Stimulated activated CD8-positive, alpha-beta memory T cell treated with anti-CD3 and anti-CD28 coated beads, Interleukin-2, amount 100 ng/mL, for 48 hours (primary cell): ENCODE measurements at places on chromosomes 16 and 17.
A peak's percentile ranks its signal among the peaks of the same experiment; 100 is the strongest.

DNA sequence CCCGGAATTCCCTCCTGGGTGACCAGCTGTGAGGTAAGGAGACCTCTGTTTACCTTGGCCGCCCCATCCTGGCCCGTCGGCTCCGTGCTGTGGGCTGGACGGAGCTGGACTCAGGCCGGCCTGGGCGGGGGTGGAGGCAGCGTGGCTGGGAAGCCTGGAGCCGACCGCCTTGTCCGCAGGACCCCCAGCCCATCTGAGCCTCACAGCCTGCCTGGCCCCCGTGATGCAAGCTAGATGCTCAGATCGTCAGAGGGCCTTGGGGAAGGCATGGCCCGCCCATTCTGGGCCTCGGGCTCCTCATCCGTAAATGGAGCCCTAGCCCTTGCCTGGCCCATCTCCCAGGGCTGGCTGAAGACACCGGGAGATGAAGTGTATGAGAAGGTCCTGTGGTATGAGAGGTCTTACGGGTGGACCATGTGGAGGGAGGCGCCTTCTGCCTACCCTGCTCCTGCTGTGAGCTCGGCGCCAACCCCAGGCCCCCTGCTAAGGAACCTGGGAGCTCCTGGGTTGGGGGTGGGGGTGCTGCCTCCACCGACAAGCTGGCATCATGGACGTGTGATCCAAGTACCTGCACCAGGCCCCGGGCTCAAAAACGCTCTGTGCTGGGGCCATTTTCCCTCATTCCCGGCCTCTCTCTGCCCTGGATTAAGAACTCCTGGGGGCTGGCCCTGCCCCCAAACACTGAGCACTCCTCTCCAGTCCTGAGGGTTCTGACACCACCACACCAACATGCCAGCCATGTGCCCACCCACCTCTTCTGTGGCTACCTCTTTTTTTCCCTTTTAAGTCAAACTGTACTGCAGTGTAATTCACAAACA is 5.4 kb upstream of the P2RX1 start:
- no peak for DNase-seq

DNA sequence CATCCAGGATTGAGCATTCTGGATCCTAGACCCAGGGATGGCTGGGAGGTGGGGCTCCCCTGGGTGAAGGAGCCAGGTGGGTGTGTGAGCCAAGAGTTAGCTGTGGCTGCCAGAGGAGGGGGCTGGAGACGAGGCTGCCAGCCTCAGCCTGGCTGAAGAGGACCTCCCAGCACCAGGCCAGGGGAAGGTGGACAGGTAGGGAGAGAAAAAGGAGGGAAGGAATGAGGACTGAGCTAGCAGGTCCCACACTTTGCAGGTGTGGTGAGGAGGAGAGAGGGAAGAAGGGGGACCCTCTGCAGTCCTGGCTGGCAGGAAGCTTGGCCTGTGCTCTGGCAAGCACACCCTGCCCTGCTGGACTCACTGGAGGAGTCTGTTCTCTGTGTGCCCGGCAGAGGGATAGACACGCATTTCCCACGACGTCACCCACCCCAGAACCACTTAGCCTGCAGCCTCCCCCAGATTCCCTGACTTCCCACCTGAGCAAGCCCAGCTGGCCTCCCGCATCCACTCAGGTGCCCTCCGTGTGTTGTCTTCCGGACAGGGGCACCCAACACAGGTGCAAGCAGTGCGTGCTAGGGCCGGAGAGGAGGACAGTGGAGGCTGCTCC is 42.0 kb downstream of the SOCS3 start:
- no peak for DNase-seq

DNA sequence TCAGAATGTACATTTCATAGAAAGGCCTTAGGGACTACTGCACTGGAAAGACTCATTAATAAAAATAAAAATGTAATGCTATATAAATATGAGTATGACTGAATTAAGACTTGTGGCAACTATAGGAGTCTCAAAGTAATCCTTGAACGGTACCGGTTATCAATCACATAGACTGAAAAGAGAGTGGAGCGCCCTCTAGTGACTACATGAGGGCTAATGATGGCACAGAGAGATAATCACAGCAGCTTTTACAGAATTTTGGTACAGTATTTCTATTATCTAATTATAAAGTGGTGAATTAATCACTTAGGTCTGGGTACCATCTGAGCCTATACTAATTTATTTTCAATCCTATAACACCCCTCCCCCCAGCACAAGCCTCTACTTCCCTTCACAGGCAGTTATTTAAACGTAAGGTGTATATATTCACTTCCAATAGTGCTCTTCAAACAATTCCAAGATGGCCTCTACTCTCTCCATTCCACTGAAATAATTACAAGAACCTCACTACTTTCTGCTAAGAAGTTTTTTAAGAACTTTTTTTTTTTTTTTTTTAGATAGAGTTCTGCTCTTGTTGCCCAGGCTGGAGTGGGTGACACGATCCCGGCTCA is 40.7 kb upstream of the ANKFY1 start:
- DNase-seq = peak; percentile 17

DNA sequence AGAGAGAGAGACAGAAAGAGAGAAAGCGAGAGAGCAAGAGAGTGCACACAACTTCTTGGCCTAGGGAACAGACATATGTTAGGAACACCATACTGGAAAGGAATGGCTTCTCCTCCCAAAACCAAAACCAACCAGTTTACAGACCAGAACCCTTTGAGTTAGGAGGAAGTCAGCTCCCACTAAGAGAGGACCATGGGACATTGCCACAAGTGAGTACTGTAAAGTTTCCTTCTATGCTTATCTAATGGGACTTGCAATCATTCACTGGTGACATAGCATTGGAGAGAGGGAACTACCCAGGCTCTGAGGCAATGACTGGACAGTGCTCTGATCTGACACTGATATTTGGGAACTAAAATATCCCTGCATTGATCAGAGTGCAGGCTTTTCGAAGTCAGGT is 32.4 kb downstream of the TBC1D3B start:
- no peak for DNase-seq

DNA sequence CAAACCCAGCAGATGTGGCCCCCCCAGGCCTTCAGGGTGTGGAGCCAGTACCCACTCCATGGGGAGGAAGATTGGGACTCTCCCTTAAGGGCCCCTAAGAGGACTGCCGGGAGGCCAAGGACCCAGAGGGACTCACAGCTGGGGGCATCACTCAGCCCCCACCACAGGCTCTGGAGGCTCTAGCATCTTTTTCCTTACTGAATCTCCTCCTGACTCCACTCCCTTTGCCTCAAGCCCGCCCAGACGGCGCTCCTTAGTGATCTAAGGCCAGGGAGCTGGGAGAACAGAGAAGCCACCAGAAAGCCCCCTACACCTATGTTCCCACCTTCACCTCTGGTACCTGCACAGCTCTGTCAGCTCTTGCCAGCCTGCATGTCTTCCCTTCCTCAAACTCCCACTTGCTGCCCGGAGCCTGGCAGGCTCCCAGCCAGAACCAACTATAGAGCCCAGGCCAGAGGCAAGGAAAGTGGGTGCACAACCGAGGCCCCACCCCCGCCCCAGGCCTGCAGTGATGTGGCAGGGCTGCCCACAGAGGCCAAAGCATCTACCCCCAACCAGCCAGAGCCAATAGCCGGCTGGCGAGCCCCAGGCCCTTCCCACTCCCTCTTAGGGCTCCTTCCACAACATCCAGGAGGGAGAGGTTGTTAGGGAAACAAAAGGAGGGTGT is 22.3 kb upstream of the MPO start:
- no peak for DNase-seq

DNA sequence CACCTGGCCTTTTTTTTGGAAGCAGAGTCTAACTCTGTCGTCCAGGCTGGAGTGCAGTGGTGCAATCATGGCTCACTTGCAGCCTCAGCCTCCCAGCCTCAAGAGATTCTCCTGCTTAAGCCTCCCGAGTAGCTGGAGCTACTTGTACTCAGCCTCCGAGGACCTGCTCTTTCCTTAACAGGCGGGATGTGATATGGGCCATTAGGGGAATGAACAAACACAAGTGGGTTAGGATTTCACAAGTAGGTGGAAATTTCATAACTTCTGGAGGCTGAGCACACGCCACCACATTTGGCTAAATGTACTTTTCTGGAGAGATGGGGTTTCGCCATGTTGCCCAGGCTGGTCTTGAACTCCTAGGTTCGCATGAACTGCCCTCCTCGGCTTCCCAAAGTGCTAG is 4.1 kb downstream of the PAM16 start:
- no peak for DNase-seq

GRCh38 chr17:7803981-7804380 is 30.0 kb upstream of the KDM6B start:
- DNase-seq = no peak

GRCh38 chr17:78496311-78496710 is 80.9 kb downstream of the DNAH17 start:
- DNase-seq = no peak

DNA sequence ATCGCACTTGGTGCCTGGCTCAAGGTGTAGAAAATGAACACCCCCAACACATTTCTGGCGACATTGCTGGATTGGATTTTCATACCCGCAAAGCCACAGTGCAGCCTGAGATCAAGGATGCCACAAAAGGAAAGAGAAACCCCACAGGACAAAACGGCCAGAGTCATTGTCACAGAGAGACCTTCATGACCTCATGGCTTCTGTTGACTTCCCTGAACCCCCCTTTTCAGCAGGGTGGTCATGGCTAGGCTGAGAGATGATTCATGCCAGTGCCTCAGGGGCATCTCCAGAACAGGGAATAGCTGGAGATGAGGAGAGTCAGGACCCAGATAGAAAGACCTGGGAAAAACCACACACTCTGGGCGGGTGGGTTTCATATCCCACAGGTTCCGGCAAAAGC is 122.0 kb downstream of the C16orf95 start:
- DNase-seq = no peak

DNA sequence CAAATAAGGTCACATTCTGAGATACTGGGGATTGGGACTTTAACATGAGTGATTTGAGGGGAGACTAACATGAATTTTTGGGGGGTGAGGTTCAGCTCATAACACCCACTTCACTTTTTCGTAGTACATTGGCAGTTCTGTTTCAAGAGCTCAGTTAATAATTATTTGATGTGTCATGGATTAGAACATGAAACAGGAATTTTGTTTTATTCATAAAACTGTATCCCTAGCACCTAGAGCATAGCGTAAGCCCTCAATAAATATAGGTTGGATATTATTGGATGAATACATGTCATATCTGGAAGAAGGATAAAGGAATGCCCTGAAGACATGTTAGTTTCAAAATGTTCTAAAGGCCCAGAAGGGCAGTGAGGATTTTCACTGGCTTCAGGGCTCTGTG is 119.8 kb downstream of the PRKCA start:
- DNase-seq = no peak

- no peak for DNase-seq
These were observed 37.0 kb upstream of the CDH1 start for GRCh38 chr16:68700120-68700519.

- no peak for DNase-seq
These were observed at the start of gene PROCA1 for GRCh38 chr17:28711723-28712031. PROCA1 (minus strand) TSS chr17:28711888; CDS start chr17:28711660, 228 bp downstream.

- no peak for DNase-seq
These were observed 5.6 kb downstream of the CRYBA1 start for GRCh38 chr17:29252101-29252791.

- DNase-seq = no peak
These were observed 20.3 kb downstream of the TNS4 start for GRCh38 chr17:40481106-40481505.
